ENCODE measurements at places on chromosomes 1 and 21.

DNA sequence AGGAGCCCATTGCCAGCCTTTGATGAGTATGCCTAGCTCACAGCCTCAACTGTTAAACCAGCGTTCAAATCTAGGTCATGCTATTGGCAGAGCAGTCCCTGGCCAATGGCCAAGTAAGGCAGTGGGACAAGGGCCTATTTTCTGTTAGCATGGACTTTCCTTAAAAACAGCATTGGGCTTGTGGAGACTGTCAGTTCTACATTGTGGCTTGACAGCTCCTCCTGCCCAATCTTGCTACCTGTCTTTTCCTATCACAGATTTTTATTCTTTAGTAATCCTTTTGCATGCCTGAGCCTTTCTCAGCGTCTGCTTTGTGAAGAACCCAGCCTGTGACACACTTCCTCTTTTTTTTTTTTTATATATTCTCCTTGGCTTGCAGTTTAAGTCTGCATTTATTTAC, 56.4 kb downstream of the DIP2A start:
- no peaks in the 10 kb centered on the region for H3K36me3 ChIP-seq
- peaks cover 13% of the 10 kb centered on the region for H3K4me1 ChIP-seq
- no peak overlapping the region for H3K27ac ChIP-seq
- no peak overlapping the region for H3K4me3 ChIP-seq
- DNase-seq: peak; percentile 5

DNA sequence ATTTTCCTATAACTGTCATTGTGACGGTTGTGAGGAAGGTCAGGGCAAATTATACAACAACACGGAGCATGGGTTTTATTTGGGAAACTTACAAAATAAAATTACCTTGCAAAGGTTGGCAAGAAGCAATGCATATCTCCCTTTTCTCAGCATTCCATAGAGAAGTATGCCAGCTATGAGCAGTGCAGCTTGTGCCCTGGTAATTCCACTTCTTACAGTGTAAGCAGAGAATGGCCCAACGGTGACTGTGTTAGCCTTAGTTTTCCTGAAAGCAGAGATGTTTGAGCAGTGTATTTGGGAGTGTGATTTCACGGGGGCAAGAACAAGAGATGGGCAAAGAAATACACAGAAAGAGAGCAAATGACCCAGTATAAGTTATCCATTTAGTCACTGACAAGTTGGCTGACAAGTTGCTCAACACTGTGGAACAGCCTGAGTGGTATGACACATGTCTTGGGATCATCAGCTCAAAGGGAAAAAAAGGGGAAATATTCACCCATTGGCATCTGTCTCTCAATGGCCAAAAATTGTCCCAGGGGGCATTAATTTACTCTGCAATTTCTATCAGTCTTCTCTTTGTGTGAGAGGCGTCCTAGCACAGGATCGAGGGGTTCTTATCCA, 210.9 kb upstream of the NRIP1 start:
- H3K4me3 ChIP-seq: no peak overlapping the region
- H3K27ac ChIP-seq: no peak overlapping the region
- DNase-seq: no peak
- H3K27me3 ChIP-seq: no peaks in the 10 kb centered on the region

GRCh38 chr1:168098534-168099320, 38.0 kb downstream of the GPR161 start:
- H3K27me3 ChIP-seq: peaks cover 5% of the 10 kb centered on the region
- H3K4me1 ChIP-seq: no peaks in the 10 kb centered on the region
- no peak for DNase-seq

DNA sequence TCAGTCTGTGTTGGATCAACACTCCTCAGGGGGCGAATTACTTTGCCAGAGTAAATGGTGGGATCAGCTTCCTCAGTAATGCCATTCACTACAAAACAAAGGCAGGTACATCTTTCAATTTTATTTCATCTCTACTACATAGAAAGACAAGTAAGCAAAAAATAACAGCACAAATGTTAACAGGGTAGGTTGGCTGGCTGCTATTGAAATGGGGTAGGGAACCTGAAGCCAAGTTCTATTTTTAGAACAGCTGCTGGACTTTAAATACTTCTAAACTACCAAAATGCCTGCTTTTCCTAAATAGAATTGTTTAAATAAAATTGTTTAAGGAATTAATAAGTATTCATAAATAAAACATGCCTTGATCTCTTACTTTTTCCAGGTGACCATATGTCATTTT, 7.3 kb upstream of the NRAS start:
- no peak overlapping the region for H3K4me3 ChIP-seq
- H3K36me3 ChIP-seq: peaks cover 65% of the 10 kb centered on the region
- H3K27me3 ChIP-seq: no peaks in the 10 kb centered on the region
- no peak for DNase-seq
- H3K27ac ChIP-seq: peak overlapping the region; percentile 36

DNA sequence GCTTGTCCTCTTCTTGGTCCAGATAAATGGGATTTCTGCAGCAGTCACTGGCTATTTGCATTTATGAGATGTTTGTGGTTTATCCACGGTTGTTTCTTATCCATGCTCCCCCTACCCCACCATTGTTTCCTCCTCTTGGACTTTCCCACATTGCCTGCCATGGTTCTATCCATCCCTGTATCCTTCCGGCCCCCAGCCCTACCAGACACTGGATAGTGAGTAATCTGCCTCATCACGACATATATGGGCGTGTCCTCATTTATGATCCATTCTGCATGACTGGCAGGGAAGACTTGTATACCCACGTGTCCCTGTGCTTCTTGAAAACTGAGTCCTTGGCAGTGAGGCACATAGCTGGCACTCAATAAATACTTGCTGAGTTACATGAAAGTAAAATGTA, 40.1 kb downstream of the CACNA1S start:
- no peak overlapping the region for H3K27ac ChIP-seq
- peaks cover 7% of the 10 kb centered on the region for H3K27me3 ChIP-seq
- no peaks in the 10 kb centered on the region for H3K4me1 ChIP-seq
- H3K36me3 ChIP-seq: no peaks in the 10 kb centered on the region
- no peak for DNase-seq

GRCh38 chr1:153488731-153489130, 28.3 kb upstream of the S100A7 start:
- no peak overlapping the region for H3K4me3 ChIP-seq
- H3K4me1 ChIP-seq: no peaks in the 10 kb centered on the region
- no peaks in the 10 kb centered on the region for H3K36me3 ChIP-seq
- no peak overlapping the region for H3K27ac ChIP-seq
- peaks cover 57% of the 10 kb centered on the region for H3K27me3 ChIP-seq
- DNase-seq: no peak

DNA sequence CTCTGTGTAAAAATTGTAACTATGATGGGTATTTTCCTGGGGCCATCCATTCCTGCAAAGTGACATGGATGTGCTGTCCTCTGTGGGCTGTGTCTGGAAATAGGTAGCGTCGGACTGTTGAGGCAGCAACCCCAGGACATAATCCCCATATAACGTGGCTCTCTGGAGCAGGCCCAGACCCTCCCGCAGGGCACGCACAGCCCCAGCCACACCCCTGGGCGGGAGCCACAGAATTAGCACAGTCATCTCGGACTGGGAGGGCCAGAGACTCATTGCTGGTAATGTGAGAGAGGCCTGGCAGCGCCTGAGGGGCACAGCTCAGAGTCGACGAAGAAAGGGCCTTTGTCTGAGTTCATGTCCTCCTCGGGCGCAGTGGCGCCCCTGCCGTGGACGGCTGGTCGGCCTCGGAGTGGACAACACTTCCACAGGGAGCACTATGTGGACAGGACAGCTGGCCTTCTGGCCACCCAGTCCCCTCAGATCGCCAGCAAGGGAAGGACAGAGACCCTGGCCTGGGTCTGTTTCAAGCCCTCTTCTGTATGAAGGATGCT, 20.1 kb downstream of the SIM2 start:
- H3K36me3 ChIP-seq: no peaks in the 10 kb centered on the region
- H3K27me3 ChIP-seq: peaks cover 51% of the 10 kb centered on the region
- no peaks in the 10 kb centered on the region for H3K4me1 ChIP-seq
- no peak overlapping the region for H3K4me3 ChIP-seq

DNA sequence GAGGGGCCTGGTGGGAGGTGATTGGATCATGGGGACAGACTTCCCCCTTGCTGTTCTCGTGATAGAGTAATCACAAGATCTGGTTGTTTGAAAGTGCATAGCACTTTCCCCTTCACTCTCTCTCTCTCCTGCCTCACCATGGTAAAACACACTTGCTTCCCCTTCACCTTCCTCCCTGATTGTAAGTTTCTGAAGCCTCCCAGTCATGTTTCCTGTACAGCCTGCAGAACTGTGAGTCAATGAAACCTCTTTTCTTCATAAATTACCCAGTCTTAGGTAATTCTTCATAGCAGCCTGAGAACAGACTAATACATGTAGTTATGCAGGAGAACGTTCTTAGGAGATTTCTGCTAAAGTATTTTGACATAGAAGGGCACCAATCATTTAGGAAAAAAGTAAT, 59.9 kb upstream of the FBXO28 start:
- H3K27ac ChIP-seq: no peak overlapping the region
- H3K4me1 ChIP-seq: peaks cover 3% of the 10 kb centered on the region
- no peaks in the 10 kb centered on the region for H3K36me3 ChIP-seq
- H3K4me3 ChIP-seq: no peak overlapping the region

- no peak for DNase-seq
- H3K27me3 ChIP-seq: peaks cover 4% of the 10 kb centered on the region
- H3K4me3 ChIP-seq: no peak overlapping the region
- H3K36me3 ChIP-seq: no peaks in the 10 kb centered on the region
Observed at GRCh38 chr1:94864821-94865220, 44.7 kb downstream of the SLC44A3 start.

GRCh38 chr1:147273409-147274336, 31.2 kb downstream of the CHD1L start:
- no peak overlapping the region for H3K27ac ChIP-seq
- DNase-seq: peak; percentile 28
- H3K27me3 ChIP-seq: no peaks in the 10 kb centered on the region
- H3K4me3 ChIP-seq: no peak overlapping the region
- H3K4me1 ChIP-seq: peaks cover 3% of the 10 kb centered on the region
- peaks cover 40% of the 10 kb centered on the region for H3K36me3 ChIP-seq

DNA sequence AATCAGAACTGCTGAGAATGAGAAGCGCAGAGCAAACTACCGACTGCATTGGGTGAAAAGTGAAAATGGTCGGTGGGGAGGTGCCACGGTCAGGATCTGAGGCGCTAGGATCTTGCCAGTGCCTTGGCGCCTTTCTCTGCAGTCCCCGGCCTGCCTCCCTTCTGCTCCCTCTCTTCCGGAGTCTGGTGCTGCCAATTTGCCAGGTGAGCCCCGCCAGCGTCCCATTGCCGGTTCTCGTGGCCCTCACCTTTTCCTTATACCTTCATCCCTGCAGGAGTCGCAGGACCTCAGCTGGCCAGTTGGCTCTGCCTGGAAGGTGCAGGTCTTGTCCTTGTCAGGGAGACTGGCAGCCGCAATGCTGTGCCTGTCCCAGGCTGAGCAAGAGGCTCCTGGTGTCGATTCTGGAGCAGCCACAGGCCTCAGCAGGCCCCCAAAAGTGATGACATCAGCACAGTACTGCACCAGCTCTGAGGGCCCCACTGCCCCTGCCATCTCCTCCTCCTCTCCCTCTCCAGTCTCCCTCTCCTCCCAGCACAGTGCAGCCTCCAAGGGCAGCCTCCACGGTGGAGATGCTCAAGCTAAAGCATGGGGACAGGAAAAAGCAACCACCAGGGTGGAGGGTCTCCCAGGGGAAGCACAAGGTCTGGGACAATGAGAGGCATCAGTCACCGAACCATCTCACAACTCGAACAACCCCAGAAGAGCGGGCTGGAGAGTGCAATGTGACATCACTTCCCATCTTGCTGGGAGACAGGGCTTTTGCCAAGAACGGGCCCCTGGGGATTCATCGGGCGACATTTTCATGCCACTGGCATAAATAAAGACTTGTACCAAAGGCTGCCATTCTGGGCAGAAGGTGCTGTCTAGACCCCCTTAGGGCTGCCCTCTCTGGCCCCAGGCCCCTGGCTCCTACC, 37.1 kb upstream of the H6PD start:
- DNase-seq: no peak
- no peak overlapping the region for H3K4me3 ChIP-seq
- no peak overlapping the region for H3K27ac ChIP-seq
- peaks cover 20% of the 10 kb centered on the region for H3K4me1 ChIP-seq
- H3K36me3 ChIP-seq: no peaks in the 10 kb centered on the region

Measured in naive B cell (primary cell).